Activated CD8-positive, alpha-beta memory T cell treated with anti-CD3 and anti-CD28 coated beads for 24 hours (primary cell): ENCODE measurements at places on chromosomes 11 and 22.

- DNase-seq, result no peak
These were observed 51.5 kb upstream of the FGF3 start for GRCh38 chr11:69870766-69871165.

GRCh38 chr11:88066090-88066489 lies 109.2 kb downstream of the RAB38 start:
- DNase-seq, result no peak

GRCh38 chr11:105046898-105047579 lies 1.9 kb upstream of the CARD16 start:
- DNase-seq, result no peak

DNA sequence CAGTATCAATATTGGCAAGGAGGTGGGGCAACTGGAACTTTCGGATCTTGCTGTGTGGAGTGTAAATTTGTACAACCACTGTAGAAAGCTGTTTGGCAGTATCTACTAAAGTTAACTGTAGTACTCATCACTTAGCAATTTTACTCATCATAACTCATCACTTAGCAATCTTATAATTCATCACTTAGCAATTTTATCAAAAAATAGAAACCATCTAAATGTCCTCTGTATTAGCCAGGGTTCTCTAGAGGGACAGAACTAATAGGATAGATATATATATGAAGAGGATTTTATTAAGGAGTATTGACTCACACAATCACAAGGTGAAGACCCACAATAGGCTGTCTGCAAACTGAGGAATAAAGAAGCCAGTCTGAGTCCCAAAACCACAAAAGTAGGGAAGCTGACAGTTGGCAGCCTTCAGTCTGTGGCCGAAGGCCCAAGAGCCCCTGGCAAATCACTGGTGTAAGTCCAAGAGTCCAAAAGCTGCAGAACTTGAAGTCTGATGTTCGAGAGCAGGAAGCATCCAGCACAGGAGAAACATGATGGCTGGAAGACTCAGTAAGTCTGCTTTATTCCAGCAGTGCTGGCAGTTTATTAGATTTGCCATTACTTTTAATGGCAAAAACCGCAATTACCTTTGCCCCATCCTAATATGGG lies 92.9 kb upstream of the USP47 start:
- DNase-seq, result no peak

DNA sequence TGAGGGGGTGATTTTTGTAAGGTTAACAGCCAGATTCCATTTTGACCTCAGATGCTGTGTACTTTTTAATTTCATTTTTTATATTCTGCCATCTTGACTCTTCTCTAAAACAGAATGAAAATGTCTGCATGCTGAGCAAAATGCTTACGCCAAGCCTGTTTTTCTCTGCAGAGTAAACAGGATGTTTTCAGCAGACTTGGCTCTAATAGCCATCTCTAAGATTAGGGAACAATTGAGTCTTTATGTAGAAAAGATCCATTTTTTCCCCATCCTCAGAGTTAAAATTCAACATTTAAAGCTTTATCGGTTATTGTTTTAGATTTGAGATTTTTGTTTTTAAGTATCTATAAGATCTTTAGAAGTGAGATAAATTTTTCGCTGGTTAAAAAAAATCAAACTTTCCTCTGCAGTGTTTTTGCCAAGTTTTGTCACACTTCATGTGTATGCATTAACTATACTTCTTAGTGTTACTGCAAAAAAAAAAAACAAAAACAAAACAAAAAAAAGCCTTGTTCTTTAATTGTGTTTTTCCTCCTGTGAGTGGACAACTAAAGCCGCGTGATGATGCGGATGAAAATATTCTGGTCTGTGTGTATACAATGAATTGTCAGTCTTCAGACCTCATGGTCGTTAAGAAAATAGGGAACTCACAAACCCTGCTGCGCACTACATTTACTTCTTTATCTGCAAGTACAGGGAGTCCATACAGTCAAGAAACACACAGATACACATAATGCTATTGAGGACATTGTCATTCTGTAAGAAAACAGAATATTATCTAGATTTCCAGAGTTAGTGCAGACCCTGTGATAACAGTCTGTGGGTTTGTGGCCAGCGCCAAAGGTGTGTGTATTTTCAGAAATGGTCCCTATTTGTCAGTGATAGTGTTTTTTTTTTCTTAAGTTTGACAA lies 17.5 kb upstream of the ADSL start:
- DNase-seq, result peak; percentile 1

- no peak for DNase-seq
These were observed 61.1 kb downstream of the ARHGAP42 start for GRCh38 chr11:100748153-100748552.

DNA sequence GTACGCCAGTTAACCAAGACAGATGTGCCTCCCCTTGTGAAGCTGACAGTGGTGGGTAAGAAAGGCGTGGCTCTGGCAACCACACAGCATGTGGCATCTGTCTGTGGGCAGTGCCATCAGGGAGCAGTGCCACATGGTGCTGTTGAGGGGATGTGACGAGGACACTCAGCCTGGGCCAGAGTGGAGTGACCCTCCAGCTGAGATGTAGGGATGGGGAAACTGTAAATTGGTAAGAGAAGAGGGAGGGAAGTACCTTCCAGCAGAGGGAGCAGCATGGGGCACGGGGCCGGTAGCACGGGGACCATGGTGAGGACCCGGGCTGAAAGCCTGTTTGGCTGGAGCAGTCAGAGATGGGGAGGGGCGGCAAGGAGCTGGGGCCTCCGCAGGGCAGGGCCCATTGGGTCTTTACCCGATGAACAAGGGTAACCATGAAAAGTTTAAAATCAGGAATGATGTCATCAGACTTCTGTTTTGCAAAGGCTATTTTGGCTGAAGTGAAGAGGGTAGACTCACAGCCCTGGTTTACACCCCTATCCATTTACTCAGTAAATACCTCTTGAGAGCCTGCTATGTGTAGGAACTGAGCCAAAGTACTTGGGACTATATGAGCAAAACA lies 10.4 kb downstream of the TMPRSS6 start:
- DNase-seq, result no peak

- no peak for DNase-seq
These were observed 263.6 kb downstream of the KIRREL3 start for GRCh38 chr11:126736682-126737572.

DNA sequence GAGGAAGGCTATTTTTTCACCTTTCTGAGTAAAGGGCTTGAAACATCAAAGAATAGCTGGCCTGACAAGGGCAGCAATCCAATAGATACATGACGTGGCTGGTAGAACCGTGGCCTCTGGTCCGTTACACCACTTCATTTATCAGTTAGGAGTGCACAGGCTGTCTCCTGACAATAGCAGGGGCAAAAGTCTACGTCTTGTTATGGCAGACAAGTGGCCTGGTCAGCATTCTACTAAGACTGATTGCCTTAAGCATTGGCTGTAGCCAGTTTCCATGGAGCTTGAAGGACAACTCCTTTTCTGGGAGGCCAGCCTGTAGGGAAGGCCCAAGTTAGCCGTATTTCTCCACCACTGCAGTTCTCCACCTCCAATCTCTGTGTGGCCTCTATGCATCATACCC lies 9.2 kb upstream of the GDPD4 start:
- no peak for DNase-seq

DNA sequence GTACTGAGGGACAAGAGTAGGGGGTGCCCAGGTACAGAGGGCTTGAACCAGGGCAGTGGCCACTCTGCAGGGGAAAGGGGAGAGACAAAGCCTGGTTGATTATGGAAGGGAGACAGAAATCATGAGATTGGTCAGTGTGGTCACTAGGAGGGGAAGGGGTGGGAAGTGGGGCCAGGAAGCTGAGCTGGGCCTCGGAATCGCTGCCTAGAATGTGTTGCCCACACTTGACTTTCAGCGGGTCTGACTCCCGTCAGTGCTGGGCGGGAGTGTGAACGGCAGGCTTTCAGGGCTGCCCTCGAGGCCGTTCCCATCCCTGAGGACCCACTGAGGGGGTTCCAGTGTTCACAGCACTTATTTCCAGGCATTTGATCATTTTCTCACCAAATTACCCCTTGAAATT lies 5.9 kb downstream of the DAGLA start:
- no peak for DNase-seq
